ENCODE measurements at places on chromosomes 7 and 10.

DNA sequence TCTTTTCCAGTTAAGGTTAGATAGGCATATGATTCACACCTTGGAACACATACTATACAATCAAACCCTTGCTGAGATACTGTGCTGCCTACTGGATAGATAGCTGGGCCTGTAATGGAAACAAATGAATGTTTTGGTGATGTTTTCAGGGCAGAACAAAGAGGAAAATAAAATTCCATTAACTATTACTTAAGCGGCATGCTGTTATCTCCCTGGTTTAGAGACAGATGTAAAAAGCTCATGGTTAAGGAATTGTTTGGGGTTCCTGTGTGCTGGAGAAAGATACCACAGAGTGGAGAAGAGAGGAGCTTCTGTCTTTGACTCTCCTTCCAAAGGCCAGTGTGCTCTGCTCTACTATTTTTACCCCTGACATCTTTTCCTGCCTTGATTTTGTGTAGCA is 341.1 kb downstream of the PLXDC2 start:
- no peak for DNase-seq

DNA sequence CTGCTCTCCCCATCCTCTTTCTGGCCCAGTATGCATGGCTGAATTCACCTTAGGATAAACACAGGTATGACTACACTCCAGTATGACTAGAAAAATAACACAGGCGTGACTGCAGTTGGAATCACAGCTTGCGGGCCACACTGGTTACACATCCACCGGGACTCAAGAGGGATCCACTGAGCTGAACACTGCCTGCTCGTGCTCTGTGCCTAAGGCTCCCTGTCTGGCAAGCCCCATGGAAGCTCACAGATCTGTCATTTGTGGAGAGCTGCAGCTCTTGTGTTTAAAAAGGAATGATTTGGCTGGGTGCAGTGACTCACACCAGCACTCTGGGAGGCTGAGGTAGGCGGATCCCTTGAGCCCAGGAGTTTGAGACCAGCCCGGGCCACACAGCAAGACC is 26.8 kb downstream of the VOPP1 start:
- DNase-seq = peak; percentile 78

- no peak for DNase-seq
Observed at GRCh38 chr7:776992-777727, 50.1 kb upstream of the PRKAR1B start.

GRCh38 chr7:26618449-26618848 is 245.9 kb downstream of the SKAP2 start:
- no peak for DNase-seq

- DNase-seq = no peak
Observed at GRCh38 chr10:7445474-7446185, 34.8 kb upstream of the SFMBT2 start.

GRCh38 chr7:137852108-137852507 is 5.3 kb upstream of the DGKI start:
- no peak for DNase-seq

- no peak for DNase-seq
Observed at GRCh38 chr7:105205592-105206237, 183.0 kb downstream of the SRPK2 start.

GRCh38 chr10:84335516-84335915 is 7.1 kb downstream of the CCSER2 start:
- DNase-seq = no peak

GRCh38 chr10:43082087-43082486 is 5.2 kb downstream of the RET start:
- DNase-seq = no peak

DNA sequence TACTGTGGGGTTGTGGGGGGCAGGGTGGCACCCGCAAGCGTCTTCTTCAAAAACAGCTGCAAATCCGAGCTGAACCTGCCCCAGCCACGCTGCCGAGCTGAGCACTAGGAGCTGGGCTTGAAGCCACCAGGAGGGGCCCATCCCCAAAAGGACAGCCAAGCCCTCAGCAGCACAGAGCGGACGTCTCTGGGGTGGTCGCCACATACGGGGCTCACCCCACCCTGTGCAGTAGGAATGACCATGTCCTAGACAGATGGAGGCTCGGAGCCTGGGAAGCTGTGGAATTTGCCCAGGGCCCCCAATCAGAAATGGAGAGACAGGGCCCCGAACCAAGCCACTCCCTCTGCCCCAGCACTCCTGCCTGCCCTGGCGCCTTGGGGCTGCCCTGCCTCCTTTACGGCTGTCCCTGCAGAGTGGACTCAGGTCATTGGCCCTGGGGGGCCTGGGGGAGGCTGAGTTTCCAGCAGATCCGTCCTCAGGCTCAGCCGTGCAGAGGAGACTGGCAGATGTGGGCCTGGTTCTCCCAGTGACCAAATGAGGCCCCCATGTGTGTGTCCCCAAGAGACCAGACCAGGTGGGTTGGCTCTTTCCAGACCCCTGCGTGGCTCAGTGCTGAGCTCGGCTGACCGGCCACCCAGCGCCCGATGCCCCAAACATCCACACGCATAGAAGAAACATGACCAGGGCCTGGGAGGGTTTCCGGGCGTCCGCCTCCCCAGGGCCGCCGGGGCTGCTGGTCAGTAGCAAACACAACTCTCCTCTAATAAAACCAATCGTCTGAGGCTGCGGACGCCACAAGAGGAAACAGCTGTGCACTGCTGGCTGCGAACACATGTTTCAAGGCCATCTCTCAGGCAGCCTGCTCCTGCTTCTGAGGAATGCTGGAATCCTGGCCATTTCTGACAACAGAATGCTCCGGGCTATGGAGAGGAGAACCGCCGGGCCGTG is 54.9 kb downstream of the PDGFA start:
- peak; percentile 65 for DNase-seq

DNA sequence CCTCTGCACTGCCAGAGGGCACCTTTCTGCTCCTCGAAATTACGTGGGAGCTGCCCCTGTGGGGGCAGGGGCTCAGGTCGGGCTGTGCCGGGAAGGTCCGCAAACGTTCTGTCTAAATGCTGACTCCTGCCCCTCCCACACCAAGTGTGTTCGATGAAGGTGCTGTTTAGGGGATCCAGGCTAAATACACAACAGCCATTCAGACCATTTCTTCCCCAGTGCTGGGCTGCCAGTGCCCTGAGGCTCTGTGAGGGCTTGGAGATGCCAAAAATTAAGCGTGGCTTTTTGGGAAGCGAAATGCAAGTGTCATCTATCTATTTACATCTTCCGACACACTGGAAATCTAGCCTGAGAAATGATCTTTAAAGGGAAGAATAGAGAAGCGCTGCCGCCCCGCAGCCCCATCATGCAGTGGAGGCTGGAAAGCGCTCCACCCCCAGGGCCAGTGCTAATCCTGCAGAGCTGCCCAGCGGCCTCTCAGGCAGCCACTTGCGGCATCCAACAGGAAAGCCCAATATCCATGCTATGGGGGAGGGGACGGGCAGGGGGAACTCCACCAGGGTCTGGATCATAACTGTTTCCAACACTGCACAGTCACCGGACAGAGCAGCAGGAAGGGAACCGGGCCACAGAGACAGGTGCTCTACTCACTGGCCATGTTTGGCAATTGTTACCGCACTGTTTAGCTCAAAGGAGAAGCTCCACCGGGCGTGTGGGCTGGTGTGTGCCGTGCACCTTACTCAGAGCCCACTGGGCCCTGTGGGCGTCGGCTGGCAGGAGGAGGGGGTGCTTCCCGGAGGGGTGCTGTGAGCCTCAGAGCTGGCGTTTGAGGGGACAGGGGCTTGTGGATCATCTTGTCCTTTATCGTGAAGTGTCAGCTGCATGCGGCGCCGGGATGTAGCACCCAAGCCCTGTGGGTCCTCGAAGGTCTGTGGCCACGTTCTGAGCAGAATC is 205.5 kb downstream of the DNAJB6 start:
- DNase-seq = no peak

DNA sequence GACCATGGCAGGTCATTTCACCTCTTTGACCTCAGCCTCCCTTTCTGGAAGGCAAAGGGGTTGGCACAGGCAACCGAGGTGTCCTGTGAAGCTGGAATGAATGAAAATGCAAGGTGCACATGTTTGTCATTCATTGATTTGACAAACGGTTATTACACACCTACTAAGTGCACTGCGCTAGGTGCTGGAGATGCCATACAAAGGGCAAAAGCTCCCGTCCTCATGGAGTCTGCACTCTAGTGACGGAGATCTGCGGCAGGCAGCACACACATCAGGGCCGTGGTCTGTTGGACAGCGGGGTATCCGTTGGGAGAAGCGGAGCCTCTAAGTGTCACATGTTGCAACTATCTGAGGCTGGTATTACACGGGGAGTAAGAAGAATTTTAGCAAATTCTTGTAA is 44.2 kb downstream of the PRF1 start:
- no peak for DNase-seq

GRCh38 chr7:69126896-69127479 is 471.3 kb upstream of the AUTS2 start:
- no peak for DNase-seq

- DNase-seq = no peak
Observed at GRCh38 chr10:8767591-8767990, 713.1 kb downstream of the GATA3 start.

DNA sequence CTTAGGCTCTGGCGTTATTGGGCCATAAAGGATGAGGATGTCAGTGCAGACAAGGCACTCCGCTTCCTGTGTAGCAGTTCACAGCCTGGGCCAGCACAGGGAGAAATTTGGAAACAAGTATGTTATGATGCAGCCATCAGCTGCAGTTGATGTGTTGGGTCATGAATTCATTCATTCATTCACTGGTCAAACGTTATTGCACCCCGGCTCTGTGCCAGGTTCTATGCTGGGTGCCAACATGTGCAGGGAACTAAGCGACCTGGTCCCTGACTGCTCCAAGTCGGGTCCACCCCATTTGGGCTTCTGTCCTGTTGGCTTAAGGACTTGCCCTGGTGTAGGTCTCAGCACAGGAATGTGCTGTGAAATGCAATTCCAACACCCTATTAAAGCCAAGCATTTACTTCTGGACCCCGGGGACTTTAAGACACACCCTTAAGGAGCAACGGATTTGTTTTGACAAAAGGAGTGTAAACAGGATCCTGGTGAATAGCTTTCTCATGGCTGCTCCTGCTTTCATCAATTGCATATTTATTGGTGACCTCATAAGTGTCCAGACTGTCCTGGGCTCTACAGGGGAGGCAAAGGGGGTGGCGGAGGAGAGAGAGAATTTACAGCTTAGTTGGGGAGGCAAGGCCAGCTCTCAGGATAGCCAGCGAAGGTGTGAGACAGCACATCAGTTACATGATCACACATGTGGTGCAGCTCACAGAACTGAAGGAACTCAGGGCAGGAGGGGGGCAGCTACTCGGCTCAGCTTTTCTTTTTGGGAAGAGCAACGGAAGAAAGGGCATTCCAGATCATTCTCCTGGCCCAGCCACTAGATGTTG is 158.6 kb downstream of the GRK5 start:
- DNase-seq = no peak

- DNase-seq = no peak
Observed at GRCh38 chr10:92789067-92789466, 59.3 kb upstream of the EXOC6 start.

- DNase-seq = no peak
Observed at GRCh38 chr7:14773729-14774271, 128.8 kb downstream of the DGKB start.

Measured in GM23248 (cell line).